Effector memory CD8-positive, alpha-beta T cell (primary cell): ENCODE measurements at places on chromosomes 7 and 10.

- DNase-seq = no peak
Observed at GRCh38 chr10:52318822-52319464, 4.9 kb downstream of the DKK1 start.

- DNase-seq = no peak
Observed at GRCh38 chr7:15309872-15310271, 251.9 kb downstream of the AGMO start.

GRCh38 chr7:45677311-45677900, 103.2 kb downstream of the ADCY1 start:
- DNase-seq = no peak

- DNase-seq = no peak
Observed at GRCh38 chr7:55775051-55775420, 87.5 kb downstream of the SEPTIN14 start.

DNA sequence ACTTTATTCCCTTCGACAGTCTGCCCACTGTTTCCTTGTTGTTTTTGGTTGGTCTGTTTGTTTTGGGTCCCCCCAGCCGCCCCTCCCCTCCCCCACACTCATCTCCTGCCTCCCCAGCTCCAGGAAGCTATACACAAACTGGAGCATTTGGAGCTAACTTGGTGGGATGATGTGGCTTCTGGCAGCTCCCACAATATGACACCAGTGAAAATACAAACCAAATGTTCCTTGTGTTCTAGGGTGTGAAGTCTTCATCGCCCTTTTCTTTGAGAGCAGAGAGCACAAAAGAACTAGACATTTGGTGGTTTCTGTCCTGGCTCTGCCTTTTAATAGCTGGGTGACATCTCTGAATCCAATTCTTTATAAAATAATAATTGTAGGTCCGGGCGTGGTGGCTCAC, 33.8 kb downstream of the CREB5 start:
- no peak for DNase-seq

GRCh38 chr7:100865938-100866728, 1.1 kb upstream of the TRIP6 start:
- no peak for DNase-seq

DNA sequence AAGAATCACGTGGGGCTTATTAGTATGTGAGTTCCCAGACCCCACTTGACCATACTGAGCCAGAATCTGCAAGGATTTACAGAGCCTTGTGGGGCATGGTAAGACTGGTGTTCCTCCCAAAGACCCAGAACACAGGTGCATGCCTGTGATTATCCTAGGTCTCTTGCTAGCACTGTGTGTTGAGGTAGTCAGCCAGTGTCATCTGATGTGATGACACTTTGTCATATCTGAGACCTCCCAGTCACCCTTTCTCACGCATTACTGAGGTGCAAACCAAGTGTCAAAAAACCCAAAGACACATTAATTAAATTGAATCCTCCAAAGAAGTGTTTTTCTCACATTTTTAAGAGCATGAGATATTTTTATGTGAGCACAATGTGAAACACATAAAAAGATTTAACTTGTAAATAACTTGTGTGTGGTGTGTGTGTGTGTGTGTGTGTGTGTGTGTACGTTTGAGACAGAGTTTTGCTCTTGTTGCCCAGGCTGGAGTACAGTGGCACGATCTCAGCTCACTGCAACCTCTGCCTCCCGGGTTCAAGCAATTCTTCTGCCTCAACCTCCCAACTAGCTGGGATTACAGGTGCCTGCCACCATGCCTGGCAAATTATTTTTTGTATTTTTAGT, 162.0 kb upstream of the PRPS1L1 start:
- DNase-seq = no peak

DNA sequence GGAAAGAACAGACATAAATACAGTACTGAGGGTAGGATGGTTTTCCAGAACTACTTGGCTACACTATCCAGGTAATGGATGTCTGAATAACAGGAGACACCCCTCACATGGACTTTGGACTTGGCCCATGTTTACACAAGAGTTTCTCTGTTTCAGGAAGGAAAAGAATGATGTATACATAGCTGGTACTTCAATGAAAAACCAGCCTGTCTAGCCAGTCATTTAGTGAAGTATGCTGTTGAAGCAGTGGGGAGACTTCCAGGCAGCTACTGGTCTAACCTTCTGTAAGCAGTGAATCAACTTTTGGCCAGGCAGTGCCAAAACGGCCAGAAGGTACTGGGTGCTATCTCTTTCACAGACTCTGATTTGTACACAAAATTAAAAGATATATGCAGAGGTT, 135.0 kb downstream of the MBL2 start:
- DNase-seq = no peak

DNA sequence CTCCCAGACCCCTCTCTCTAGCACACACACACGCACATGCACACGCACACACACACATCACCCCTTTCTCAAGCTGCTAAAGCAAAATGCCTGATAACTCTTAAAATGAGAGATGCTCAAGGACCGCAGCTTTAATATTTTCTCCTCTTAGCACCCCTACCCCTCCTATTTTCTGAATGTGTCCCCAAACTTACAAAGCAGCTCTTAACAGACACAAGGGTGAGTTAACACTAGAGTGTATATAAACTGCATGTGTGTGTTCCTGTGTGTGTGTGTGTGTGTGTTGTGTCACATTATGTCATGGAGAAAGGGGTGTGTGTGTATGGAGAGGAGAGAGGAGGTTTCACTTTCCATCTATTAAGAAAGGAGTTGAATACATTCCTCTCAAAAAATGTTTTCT, 1.3 kb downstream of the PTN start:
- no peak for DNase-seq

DNA sequence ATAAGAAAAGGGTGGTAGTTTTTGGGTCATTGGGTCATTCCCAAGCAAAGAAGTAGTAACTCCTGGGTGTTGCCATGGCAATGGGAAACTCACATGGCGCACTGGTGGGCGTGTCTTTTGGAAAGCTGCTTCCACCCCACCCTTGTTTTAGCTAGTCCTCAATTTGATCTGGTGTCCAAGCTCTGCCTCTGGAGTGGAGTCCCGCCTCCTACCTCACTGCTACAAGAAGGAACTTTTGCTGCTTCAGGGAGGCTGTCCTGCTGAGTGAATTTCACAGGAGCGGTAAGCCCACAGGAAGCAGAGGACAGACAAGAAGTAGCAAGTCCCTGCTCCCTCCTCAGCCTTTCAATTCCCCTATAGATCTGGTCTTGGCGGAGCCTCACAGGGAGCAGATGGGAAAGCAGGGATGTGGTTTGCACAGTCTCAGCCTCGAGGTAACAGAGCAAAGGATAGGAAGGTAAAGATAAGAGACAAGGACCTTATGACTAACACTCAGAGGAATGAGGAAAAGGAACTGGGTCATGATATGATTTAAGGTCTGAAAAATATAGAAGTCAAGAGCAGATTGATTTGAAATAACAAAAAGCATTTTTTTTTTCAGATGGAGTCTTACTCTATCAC, 700.3 kb downstream of the TNS3 start:
- no peak for DNase-seq

GRCh38 chr7:281637-282036, 8.3 kb upstream of the FOXL3 start:
- DNase-seq = no peak

- no peak for DNase-seq
Observed at GRCh38 chr7:101947899-101948298, 130.5 kb downstream of the CUX1 start.

- DNase-seq = no peak
Observed at GRCh38 chr10:79339266-79339665, 8.0 kb upstream of the PPIF start.

DNA sequence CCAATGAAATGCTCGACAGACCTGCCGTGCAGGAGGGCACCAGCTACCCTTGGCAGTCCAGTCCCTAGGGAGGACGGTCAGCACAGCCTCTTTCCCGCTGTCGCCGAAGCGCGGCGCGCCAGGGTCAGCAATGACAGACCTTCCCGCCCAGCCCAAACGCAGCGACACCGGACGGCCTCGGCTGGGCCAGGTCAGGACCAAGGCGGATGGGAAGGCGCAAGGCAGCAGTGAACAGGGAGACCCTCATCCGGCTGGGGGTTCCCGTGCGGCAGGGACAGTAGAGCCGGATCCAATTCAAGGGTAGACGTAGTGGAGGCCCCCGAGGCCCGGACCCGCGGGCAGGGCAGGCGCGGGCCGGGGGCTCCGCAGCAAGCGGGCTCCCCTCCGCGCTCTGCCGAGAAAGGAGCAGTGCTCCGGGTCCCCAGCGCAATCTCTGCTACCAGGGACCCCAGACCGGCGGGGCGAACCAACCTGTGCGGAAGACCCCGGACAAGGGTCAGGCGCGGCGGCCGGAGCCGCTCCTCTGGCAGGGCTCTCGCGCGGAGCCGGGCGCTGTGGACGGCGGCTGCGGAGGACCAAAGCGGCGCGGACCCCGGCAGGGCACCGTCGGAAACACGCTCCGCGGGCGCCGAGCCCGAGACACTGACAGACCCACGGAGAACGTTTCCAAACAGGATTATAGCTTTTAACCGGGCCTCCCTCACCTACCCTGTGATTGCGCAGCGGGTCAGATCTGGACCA, at the start of gene SEC31B:
TSS of gene SEC31B (minus strand) at position 551 of the 741 bp plus-strand sequence. CDS start 2,909 bp downstream, outside the sequence.
- DNase-seq = no peak

GRCh38 chr10:73296946-73297345, 44.5 kb upstream of the MRPS16 start:
- DNase-seq = no peak

DNA sequence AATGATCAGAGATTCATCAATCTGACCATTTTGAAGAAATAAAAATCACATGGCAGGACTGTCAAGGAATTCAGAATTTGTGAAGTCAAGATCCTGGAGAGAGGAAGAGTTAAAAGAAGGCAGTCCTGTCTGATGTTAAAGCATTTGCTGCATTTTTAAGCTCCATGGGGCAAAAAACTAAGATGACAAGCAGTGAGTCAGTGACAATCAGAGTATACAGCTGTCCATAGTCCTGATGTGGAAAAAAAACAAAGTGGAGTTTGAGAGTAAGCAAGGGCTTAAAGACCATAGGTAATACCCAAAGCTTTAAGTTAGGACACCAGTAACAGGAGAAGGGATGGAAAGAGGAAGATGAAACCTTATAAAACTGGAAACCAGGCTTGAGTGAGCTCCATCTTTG, 412.7 kb upstream of the ANKRD30A start:
- DNase-seq = no peak

GRCh38 chr10:73837072-73837471, 25.7 kb upstream of the NDST2 start:
- DNase-seq = no peak

DNA sequence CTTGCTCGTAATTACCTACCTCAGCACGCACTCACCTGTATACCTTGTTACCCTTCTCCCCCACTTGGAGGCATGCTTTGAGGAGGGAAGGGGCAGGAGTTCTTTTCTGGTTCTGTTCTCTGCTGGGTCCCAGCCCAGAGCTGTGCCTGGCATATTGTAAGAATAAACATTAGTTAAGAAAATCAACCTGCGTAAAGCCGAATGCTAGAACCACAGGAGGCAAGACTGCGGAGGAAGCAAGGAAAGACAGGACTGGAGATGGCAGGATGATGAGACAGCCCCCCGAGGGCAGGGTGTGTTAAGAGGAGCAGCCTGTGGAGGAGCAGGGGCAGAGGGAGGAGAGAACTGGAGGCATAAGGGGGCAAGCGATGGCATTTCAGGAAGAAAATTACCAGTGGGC, 9.5 kb downstream of the C10orf53 start:
- DNase-seq = no peak

DNA sequence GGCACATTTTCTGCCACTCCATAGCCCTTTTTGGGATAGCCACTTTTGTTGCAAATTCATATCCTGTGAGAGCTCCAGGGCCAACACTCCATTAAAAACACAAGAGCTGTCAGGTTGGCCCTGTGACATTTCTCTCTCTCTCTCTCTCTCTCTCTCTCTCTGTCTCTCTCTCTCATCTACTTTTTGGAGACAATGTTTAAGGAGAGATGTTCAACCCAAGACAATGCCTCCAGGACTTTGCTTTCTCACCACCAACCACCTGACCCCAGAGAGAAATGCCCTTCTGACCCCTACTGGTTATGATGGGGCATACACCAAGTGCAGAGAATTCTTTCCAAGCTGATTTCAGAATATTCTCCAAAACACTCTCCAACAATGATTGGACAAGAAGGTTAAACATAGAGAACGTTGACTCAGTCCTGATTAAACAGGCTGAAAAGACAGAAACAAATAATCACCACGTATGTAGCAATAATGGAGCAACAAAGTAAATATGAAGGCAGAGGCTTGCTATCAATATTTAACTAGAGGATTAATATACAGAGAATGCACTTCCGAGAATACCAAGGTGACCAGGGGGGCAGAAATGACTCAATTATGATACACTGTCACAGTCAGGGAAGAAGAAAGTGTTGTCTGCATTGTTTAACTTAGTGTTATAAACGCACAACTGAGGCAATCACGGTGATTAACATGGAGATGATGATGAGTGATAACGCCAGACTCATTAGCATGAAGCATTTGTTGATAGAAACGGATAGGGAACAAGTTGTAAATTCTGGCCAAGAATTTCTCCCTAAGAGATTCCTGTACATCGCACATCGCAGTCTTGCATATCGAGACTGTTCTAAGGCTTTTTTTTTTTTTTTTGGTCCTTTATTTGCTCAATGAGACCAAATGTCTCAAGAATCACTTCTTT, 178.5 kb downstream of the NRP1 start:
- peak; percentile 48 for DNase-seq

- DNase-seq = peak; percentile 35
Observed at GRCh38 chr10:31133792-31134310, 102.2 kb upstream of the ZNF438 start.

- DNase-seq = no peak
Observed at GRCh38 chr7:20240080-20240926, 23.1 kb upstream of the MACC1 start.

DNA sequence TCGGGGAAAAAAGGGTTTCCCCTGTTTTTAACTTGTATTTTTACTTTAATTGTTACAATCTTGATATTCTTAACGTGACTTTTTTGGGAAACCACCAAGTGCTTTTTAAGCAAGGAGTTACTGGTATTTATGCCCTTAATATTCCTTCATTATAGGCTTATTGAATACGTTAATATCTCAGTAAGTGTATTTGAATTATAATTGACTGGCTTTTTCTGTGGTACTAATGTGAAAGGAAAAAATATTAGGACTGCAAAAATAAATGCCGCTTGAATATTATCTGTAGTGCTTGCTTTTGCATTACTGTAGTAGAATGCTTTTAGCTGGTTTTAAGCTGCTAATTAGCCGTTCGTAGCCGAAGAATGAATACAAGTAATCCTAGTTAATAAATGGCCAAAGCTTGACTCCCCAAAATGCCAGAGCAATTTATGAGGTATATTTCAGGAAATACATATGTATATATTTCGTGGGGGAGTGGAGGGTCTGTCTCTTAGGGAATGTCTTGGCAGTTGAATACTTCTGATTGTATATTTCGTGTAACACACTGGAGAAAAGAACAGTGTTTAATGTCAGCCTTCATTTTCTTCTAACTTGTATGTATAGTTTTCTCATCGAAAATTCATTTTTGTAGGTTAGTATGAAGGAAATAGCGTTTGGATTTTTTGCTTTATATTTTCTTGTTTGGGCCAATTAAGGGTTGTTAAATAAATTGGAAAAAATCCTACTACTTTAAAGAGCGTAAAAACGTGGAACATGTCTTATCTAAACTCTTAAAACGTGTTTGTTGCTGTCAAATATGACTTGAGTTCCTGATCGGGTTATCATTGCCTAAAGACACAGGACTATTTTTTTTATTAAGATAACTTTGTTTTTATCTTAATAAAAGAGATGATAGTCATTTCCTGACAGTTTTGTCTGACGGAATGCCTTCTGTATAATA, 1.5 kb downstream of the PDCD4 start:
- no peak for DNase-seq

GRCh38 chr10:72086466-72087391, 1.6 kb downstream of the SPOCK2 start:
- DNase-seq = peak; percentile 63

GRCh38 chr10:558364-558763, 131.1 kb downstream of the DIP2C start:
- no peak for DNase-seq

GRCh38 chr10:61742812-61743211, 80.1 kb downstream of the CABCOCO1 start:
- no peak for DNase-seq
